GM12878 (cell line): ENCODE measurements at places on chromosomes 2 and 18.

GRCh38 chr2:235493775-235494715 lies at the start of gene AGAP1:
Gene AGAP1 (plus strand): TSS chr2:235494043.
- no peak for DNase-seq

GRCh38 chr2:1032030-1032429 lies 81.4 kb downstream of the SNTG2 start:
- no peak for DNase-seq

GRCh38 chr18:56026509-56026908 lies 438.5 kb upstream of the TCF4 start:
- no peak for DNase-seq

DNA sequence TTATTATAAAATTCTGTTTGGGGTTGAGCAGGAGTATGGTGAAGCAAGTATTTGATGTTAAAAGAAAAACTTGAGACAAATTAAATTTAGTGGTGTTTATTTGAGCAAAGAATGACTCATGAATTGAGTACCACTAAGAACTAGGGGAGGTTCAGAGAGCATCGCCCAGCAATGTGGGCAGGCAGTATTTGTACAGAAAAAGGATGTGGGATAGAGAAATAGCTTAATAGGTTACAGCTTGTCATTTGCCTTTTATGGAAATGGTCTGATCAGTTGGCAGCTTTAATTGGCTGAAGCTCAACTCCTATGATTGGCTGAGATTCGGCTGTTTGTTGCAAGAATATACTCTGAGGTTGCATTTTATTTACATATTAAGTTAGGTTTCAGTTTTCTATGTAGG lies 68.2 kb downstream of the LRATD1 start:
- DNase-seq: no peak

DNA sequence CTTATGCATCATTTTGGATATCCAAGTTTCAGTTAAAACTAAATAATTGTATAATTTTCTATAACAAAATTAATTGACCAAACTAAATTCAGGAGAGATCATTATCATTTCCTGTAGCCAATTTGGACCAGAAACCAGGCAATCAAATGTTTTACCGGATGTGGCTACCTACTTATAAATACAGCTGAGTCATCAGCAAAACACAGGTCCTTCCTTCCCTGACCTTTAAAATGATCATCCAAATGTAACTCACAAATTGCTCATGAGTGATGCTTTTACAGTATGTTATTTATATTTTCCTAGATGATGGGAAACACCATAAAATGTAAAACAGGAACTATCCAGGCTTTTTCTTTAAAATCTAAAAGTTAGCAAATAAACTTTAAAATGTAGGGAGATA lies 133.7 kb downstream of the CBLN2 start:
- DNase-seq: no peak

GRCh38 chr2:218161644-218162043 lies 5.1 kb downstream of the CXCR1 start:
- no peak for DNase-seq

DNA sequence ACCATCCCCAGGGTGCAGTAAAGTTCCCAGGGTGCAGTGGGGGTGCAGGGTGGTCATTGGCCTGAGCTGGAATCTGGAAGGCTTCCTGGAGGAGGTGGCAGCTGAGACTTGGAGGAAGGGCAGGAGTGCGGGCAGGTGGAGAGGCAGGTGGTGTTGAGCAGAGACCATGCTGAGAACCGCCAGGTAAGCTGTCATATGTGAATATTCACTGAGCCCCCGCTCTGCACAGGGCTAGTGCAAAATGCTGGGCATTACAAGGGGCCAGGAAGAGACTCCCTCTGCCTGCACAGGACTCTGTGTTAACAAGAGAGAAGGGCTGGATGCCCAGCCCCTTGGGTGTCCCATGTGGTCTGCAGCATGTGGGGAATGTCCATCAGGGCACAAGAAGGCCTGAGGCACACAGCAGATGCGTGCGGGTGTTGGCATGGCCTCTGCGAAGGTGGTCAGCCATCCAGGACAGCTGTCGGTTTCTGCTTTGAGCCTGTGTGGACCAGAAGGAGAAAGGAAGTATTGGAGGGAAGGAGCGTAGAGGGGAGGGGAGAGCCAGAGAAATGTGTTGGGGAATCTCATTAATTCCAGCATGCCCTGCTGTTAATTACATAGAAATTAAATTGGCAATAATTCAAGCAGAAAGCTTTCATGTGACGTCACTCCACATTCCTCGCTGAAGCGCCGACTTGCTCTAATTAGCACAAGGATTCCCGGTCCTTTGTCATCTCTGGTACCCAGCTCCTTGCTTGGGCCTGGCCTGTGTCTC lies 62.8 kb upstream of the OTOS start:
- DNase-seq: no peak

DNA sequence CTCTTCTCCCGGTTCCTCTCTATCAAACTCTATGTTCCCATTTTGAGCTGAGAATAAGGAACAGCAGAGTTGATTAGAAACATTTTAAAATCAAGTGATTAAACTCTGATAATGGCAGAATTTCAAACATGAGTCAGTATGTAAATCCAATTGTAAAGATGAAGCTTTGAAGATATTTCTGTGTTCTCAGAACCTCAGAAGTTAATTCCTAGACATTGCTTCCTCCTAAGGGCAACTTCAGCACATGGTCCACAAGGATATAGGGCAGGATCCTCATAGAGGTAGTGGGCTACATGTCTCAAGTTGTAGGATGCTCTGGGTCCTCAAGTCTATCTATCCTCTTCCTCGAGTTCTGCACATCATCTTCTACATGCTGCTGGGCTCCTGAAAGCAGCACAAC lies 46.3 kb downstream of the QPCT start:
- DNase-seq: no peak

DNA sequence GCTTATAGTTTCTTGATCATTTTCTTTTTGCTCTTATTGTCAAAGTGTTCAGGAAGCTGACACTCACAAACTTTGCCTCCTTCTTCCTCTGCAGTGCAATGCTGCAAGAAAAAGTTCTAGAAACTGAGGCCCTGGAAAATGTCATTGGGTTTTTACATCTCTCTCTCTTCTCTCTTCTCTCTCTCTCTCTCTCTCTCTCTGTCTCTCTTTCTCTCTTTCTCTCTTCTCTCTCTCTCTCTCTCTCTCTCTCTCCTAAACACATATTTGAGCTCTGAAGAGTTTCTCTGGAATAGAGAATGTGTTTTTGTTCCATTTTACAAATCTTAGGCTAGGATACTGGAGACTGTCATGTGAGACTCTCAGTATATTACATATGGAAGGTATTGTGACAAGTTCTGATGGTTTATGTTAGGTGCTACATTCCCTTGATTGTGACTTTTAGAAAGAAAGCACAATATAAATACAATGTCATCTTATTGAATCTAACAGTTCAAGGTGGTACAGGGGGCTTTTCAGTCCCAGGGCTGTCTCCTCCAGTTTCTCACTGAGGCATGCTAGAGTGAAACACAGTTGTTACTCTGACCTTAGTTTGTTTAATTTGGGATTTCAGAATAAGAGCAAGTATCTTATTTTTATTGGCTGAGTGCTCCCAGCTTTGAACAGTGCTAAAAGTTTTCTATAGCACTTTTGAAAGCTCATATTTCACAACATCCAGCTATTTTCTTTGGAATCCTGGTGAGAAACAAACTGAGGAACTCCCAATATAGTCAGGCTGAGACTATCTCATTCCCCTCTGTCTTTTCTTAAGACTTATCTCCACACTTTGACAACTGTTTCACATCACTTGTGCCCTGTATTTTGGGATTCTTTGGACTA lies 41.4 kb upstream of the EHBP1 start:
- DNase-seq: no peak

DNA sequence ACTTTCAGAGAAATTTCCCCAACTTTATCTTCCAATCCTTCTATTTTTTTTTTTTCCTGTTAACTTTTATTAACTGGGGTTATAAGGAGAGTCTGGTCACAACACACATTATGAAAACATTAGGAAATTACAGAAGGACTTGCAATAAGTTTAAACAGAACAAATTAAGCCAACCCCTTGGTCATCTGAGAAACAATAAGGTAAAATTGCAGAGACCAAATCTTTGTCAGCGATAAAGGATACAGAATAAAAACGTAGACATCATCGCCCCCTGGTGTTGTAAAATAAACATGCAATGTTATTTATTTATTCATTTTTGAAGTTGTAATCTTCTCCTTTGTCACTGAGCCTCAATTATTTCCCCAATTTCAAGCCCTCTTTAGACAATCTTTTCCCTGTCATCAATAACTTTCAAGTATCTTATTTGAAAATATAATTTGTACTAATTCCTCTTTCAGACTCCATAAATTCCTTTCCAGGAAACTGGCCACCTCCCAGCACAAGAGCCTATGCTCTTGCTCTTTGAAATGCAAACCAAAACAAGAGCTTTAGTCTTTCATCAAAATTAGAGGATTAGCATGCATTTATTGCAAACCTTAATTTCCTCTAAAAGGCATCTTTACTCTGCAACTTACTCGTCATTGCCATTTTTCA lies 19.5 kb downstream of the G6PC2 start:
- DNase-seq: no peak

DNA sequence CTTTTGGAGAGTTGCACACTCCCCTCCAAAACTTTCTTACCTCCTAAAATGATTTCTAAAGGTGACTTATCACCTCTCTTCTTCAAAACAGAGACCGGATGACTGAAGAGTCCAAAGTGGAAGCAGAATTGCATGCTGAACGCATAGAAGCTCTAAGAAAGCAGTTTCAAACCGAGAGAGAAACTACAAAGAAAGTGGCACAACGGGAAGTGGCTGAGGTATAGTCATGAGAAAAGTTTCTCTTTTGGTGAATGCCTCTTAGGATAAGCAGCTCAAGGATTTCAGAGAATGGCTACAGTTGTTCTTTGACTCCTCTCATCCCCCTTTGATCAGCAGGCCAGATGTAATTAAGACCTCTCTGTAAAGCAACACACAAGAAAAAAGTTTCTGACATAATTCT lies 73.6 kb downstream of the GTF3C3 start:
- DNase-seq: no peak

GRCh38 chr2:20584045-20584398 lies 66.9 kb downstream of the HS1BP3 start:
- no peak for DNase-seq

- DNase-seq: no peak
Observed at GRCh38 chr2:45943219-45944044, 292.0 kb downstream of the PRKCE start.

DNA sequence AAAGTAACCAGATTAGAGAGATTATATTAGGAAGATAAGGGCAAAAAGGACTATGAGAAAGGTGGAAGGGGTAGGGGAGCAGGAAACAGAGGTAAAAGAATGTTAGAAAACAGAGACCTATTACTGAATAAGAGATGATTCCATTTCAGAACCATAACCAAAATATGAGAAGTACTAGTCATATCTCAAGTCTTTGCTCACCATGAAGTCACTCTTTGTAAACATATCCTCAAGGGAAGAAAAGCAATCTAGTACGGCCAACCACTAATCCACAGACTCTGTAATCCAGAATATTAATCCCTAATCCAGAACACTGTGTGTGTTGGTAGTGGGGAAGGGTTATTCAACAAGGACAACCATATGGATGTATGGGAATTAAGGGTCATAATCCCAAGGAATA lies 92.0 kb downstream of the CDCA7 start:
- DNase-seq: no peak

DNA sequence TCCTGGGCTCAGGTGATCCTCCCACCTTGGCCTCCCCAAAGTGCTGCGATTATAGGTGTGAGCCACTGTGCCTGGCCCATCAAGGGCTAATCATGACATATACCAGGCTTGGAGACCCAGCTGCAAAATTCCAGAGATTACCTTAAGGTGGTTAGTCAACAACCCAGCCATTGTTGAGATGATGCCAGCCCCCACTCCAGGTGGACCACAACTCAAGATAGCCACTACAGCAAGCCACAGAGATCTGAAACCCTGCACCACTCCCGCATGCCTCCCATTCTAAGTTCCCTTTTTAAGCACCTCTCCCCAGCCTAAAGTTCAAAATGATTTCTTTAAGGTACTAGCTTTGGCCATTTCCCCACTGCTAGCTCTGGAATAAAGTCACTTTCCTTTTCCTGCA lies 4.6 kb upstream of the CLK1 start:
- no peak for DNase-seq

DNA sequence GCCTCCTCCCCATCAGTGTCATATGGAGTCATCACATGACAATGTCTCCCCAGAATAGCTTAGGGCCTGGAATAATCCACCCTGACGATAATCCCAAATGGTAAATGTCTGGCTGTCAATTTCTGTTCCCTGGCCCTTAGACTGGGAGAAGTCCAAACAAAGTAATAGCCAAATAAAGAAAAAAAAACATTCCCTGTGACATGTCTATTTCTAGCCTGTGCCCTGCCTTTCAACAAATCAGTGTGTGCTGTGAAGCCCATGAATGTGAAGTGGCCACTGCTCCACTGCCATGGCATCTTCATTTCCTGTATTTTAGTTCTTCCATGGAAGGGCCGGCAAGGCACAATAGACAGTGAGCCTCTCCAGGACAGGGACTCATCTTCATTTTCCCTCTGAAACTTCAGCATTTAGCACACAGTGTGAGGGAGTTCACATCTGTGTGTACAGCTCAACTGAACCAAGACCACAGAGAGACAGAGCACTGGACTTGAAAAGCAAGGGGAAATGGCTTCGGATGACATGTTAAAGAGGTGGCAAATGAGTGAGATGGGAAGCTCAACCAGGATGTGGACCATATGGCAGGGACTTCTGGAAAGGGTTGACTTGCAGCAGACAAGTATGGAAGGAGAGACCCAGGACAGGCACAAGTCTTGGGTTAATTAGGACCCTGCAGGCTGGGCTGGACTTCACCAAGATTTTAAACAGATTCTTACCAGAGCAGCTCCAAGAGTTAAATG lies 140.0 kb downstream of the ANTXR1 start:
- no peak for DNase-seq

DNA sequence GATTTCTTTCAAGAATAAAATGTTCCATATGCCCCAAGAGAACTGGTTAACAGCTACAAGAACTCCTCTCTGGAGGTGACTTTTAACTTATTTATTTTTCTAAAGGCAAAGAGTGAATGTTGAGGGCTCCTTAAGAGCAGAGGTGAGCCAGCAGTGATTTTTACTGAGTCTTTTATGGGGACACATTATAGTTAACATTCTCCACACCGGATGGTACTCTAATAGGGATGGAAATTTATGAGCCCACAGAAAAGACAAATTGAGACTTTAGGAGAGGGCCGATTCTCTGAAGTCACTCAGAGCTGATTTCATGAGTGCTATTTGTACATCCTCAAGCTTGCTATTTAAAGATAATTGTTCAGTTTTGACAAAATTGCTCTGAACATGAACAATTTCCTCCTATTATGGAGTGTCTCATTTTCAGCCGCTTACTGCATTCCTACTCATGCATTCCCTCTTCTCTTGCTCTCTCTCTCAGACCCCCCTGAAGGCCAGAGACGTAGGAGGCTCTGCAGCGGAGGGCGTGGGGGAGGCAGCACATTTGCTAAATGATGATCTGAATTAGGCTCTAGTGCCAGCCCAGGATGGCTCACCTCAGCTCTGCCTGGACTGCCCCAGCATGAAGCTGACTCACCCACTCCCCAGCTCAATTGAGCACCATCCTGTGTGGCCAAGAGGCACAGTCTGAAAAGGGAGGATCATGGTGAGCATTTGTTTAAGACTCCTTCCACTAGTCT lies 5.9 kb upstream of the RPL37A start:
- DNase-seq: no peak
